Dermis microvascular lymphatic vessel endothelial cell (primary cell): ENCODE measurements at places on chromosomes 13 and 19. TPM values are rescaled to one million over a fixed set of nuclear protein-coding genes. Genes with fewer than 3 reads are reported as not detected.

DNA sequence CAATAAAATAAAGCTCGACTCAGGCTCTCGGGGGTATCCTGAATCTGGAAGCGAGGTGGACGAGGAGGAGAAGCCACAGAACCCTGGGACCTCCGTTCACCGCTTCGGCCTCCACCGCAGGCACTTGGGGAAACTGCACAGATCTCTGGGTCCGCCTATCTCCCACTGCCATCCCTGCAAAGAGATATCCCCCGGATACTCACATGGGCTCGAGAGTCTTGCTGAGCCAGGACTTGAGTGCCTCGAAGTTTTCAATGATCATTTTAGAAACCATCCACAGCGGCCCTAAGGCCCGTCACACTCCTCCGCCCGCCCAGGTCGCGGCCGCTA, 589 bp downstream of the RBM26 start:
- DNase-seq, result no peak

DNA sequence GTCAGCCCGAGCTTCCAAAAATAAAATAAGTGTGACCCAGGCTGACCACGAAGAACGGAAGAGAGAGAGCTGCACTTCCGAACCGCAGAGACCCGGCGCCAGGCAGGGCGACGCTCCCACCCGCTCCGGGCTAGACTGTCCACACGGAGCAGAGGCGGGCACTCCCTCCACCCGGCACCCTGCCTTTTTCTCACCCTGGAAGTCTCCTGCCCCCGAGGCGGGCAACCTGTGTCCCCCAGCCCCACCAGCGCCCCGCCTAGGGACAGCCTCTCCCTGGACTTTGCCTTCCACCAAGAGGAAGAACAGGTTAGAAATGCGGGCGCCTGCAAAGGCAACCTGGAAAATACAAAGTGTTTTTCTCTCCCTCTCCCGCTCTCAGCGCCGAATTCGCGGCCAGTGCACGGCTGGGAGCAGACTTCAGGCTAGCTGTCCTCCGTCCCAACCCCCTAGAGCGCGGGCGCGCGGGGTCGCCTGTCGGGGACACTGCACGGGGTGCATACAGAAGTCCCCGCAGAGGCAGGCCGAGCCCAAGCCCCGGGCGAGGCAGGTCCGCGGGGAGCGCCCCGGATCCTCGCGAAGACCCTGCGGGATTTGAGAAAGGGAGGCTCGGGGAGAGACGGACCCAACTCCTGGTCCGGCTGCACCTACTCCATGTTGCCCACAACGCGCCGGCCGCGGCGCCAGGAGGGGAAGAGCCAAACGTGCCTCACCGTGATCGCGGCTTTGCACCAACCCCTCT, 845 bp downstream of the SPRY2 start:
- peak; percentile 60 for DNase-seq

DNA sequence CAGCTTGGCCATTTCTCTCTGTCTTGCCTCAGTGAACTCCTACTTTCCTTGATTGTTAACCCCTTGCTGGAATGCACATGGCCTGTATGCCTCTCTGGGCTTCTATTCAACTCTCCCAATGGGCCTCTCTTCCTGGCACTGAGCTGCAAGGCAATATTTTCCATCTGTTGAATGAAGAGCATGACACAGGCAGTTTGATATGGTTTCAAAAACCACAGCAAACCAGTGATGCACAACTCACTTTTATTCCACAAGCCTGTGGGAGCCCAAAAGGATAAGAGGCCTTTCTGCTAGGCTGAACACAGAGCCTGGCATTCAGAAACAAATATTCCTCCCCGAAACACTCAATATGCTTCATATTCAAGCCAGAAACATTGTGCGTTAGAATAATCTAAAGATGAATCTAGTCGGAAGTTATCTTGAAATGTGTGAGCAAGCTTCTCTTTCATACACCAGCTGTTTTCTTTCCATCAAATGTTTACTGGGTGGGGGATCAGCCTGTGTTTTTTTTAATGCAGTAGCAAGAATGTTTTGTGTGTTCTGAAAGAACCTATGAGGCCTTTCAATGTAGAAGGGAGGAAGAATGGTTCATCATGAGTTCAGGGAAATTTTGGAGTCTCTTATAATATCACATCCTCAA, 443.1 kb upstream of the SPRY2 start:
- DNase-seq, result no peak

DNA sequence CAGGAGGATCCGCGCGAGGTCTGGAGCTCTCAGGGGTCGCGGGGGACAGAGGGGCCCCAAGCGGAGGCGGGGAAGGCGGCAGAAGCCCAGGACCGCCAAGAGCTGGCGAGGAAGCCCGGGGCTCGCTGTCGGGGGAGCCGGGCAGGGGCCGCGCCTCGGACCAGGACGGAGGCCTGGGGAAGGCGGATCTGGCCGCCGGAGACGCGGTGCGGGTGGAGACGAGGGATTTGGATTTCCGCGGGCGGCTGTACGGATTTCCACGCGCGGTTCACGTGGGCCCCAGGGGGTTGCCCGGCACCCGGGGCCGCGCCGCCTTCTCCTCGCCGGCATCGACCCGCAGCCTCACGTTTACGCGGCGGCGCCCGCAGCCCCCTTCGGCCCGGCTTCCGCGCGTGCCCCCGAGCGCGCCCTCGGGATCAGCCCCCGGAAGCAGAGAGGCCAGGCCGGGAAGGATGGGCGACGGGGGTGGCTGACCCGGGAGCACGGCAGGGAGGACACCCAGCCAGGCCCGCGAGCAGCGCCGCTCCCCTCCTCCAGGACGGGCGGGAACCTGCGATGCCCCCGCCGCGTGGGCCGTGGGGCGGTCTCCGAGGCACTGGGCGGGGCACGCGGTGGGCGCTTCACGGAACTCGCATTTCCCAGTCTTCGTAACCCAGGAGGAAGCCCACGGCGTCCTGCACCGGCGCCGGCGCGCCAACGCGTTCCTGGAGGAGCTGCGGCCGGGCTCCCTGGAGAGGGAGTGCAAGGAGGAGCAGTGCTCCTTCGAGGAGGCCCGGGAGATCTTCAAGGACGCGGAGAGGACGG, 4.7 kb downstream of the F7 start:
- no peak for DNase-seq

- DNase-seq, result no peak
Measured at GRCh38 chr13:33752597-33752996, 65.4 kb upstream of the RFC3 start.

NTN5 gene
- total RNA-seq, result under 0.01 TPM in 1 of 2 replicates, not detected in the other
